NT2/D1 (cell line): ENCODE measurements at places on chromosomes 3 and 15.

- no peak for DNase-seq
Measured at GRCh38 chr3:99485286-99485685, 153.1 kb upstream of the COL8A1 start.

DNA sequence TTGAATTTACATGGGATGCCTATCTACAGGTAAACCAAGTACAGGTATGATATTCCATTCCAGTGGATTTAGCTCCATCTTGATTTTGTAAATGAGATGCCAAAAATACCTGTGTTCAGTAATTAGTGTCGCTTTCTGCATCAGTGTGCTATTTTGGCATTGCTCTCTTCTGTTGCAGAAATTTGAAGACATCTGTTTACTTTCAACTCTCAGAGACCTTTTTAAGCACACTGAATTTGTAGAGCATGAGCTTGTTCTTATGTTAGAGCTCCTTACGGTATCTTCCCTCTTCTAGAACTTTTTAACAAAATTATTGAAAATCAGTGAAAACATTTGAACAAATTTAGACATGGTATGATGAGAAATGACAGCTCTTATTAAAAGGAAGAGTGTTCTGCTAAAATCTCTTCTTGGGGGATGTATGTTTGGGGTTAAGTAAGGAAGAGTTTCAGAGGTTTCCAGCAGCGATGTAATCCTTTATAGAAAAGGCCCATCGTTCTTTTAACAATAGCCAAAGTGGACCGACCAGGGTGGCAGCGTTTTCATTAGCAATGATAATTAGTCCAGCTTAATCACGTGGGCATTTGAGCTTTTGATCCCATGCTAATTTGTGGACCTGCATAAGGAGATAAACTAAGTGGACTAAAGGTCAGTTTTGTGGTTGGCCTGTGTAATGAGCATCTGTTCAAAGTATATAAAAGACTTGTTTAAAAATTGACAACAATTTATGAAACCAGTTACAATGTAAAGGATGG, 385.4 kb downstream of the PTPRG start:
- DNase-seq: peak; percentile 48

DNA sequence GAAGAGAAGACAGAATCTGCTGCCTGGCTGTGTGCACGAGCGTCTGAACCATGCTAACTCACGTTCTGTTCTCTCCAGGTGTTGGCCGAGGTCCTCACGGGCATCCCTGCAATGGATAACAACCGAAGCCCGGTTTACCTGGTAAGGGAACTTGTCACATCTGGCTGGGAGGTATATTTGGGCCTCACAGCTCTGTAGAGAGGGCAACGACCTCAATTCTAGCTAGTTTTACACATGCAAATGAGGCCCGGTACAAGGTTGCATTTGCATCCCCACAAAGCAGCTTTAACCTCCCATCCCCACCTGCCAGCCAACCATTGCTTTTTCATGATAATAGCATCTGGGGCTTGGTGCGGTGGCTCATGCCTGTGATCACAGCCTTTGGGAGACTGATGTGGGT, 22.0 kb upstream of the TATDN2 start:
- DNase-seq: peak; percentile 96

DNA sequence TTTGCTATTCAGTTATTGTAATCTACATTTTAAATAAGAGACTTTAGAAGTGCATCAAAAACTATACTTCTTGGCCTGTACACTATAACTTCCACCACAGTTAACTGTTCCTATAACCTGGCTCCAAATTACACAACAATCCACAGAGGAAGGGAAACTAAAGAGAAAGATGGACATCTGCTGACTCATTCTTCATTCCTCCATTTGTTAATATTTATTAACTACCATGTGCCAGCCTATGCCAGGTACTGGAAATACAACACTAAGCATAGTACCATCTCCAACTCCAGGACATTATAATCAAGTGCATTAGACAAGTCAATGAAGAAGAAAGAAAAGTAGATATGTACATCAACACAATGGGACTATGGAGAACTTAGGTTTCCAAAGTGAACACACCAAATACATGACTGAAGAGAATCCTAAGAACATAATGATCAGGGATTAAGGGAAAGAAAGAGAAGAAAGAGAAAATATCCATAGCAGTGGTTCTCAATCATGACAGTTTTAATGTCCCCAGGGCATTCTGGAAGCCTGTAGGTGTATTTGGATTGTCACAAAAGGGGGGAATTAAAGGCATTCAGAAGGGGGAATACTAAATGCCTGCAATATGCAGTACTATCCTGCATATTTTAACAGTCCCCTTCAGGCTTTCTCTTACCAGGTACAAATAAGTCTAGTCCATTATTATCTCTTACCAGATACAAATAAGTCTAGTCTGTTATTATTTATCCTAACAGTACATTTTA, 8.9 kb downstream of the ICE2 start:
- DNase-seq: no peak

GRCh38 chr3:5095886-5096285, 26.2 kb upstream of the ARL8B start:
- no peak for DNase-seq

DNA sequence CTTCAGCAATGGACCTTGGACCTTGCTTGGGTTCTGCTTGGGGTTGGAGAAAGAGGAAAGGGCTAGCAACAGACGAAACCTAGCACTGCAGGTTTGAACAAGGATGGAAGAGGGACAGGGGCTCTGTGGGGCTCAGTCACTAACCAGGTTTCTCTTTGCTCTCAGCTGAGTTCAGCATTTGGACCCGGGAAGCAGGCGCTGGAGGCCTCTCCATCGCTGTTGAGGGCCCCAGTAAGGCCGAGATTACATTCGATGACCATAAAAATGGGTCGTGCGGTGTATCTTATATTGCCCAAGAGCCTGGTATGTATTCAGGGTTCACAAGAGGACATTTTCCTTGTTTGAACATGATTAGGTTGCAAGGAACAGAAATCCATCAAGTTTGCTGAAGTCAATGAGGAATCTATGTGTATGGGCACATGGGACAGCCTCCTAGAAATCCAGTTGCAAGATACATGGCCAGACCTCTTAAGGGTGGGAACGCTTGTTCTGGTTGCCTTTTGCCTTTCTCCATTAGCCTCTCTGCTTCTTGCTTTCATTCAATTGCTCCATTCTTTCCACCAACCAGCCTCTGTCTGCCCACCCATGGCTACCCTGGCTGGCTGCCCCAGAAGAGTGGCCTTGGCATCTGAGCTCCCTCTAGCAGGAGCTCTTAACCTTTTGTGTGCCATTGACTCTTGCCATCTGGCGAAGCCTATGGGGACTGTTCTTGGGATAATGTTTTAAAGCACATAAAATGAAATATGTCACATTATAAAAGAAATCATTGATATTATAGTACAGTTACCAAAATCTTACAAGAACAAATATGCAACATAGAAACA, 55.9 kb downstream of the DNASE1L3 start:
- DNase-seq: no peak

GRCh38 chr3:15360788-15361493, 28.6 kb upstream of the SH3BP5 start:
- DNase-seq: no peak

GRCh38 chr15:43238671-43239131, 17.9 kb upstream of the EPB42 start:
- no peak for DNase-seq

DNA sequence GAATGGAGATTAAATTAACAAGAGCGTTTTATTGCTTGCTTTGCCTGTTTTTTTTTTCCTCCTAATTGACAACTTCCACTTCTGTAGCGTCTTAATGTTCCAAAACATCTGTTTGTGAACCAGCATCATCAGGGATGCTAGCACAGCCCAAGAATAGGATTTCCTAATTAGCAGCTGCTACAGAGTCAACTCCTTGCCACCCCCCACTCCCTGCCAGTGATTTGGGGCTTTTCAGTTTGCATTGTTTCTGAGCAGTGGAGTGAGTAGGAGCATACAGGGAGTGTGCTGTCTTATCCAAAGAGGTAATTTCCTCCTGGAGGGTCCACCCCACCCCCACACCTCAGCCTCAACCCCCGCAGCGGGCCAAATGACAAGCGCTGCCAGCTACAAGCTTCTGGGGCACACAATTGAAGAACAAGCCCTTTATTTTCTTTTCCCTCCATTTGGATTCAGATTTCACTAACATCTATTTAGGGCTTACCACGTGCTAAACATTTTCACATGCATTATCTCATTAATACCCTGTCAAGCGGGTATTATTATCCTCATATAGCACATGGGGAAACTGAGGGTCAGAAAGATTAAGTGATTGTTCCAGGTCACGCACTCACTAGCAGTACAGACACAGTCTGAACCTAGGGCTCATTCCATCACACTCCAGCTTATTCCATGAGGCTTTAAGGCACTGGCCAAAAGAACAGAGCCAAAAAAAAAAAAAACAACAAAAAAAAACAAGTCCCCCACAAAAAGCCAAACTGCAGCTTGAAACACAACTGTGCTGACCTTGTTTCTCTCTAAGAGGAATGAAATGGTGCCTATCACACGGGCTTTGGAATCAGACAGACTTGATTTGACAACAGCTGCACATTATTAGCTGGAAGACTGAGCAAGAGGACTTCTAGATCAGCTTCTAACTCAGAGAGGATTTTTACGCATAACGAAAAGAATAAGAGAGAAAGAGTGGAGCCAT, 16.4 kb downstream of the HEG1 start:
- DNase-seq: peak; percentile 68

DNA sequence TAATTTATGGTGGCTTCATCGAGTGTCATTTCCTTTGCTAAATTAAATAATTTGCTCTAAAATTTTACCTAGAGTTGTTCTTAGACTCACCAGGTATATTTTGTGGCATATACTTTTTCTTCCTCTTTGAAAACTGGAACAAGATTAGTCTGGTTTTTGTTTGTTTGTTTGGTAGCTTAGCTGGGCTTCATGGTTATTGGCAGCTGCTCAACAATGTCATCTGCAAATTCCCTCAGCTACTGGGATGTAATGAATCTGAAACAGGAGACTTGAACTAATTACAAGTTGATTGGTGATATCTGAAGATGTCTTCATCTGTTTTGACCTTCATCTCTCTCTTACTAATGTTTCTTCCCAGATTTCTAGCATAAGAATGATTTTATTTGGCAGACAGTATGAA, 270.5 kb upstream of the P2RY1 start:
- DNase-seq: no peak

DNA sequence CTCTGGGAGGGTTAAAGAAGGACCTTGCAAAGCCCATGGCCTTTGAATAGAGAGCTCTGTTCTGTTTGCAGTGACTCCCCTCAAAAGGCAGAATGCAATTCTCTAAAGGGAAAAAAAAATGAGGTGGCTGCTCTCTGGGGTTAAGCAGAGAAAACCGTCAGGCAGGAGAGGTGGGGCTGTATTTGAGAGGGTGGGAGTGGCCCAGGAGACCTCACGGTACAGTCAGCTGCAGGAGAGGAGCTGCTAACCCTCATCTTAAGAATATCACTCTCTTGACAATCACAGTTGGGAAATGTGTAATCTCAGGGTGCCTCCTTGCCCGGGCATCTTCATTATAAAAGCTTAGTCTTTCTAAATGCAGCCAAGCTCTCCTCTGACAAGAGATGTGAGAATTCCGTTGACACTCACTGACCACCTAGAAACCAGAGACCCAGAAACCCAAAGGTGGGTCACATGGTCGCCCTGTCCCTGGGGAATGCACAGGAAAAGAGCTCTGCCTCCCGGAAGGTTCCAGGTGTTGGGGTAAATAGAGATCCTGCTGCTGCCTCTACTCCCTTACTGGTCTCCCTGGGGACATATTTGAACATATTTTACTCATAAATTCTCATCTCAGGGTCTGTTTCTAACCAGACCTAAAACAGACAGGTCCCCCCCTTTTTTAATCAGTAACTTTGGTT, 159.1 kb upstream of the CTDSPL start:
- no peak for DNase-seq

DNA sequence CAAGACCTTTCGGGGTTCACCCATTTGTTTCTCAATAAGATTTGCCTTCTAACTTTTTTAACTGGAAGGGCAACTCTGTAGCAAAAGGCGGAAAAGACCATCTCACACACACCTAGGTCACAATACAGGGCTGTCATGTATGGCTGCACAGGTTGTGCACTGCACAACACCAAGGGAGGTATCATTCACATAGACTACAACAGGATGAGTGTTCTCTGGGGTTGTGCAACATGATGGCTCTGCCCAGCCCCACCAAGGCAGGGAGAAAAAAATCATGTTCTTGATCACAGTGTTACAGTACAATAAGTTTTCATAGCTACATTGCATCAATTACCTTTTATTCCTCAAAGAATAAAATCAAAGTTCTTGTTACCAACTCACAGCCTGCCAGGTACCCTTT, 52.8 kb downstream of the ANXA2 start:
- DNase-seq: no peak

GRCh38 chr3:38698061-38698460, 48.6 kb upstream of the SCN5A start:
- DNase-seq: no peak

GRCh38 chr3:81503026-81503425, 258.4 kb downstream of the GBE1 start:
- DNase-seq: no peak

DNA sequence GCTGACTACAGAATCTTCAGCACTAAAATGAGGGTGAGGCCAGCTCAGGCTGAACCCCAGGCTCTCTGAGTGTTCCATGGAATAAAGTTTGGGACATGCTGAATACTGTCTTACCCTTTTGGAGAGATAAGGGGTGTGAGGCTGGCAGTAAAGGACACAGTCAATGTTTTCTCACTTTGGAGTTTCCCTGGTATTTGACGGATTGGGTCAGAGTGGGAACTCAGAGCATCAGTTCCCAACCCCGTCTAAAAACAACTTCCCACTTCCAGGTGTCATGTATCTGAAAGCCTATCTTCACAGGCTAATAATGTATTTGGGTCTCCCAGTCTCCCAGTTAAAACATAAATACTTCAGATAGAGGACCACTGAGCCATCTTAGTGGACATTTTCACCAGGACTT, 180.7 kb downstream of the TLE3 start:
- no peak for DNase-seq

GRCh38 chr15:80856809-80857377, 77.7 kb downstream of the CEMIP start:
- no peak for DNase-seq

DNA sequence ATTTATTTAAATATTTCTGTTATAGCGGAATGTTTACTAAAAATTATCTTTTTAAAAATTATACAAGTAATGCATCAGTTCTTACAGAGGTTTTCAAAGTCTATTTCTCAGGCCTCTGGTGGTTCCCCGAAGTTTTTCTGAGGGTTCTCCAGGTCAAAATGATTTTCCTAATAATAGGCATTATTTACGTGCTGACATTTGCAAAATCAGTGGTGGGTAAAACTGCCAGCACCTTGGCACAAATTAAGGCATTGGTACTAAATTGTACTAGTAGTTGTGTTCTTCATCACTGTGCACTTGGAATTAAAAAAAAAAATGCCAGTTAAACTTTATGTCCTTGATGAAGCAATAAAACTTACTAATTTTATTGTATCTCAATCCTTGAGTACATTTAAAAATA, 9.5 kb downstream of the PIAS1 start:
- DNase-seq: no peak
